Activated naive CD4-positive, alpha-beta T cell treated with anti-CD3 and anti-CD28 coated beads, Interleukin-2, amount 50 U/mL, for 72 hours (primary cell): ENCODE measurements at places on chromosomes 4 and X.

GRCh38 chrX:10054396-10054795 lies 87.2 kb downstream of the CLDN34 start:
- no peak for DNase-seq

- DNase-seq = no peak
Measured at GRCh38 chr4:99028187-99028586, 32.7 kb downstream of the METAP1 start.

- no peak for DNase-seq
Measured at GRCh38 chr4:56874923-56875322, 32.8 kb upstream of the REST start.

DNA sequence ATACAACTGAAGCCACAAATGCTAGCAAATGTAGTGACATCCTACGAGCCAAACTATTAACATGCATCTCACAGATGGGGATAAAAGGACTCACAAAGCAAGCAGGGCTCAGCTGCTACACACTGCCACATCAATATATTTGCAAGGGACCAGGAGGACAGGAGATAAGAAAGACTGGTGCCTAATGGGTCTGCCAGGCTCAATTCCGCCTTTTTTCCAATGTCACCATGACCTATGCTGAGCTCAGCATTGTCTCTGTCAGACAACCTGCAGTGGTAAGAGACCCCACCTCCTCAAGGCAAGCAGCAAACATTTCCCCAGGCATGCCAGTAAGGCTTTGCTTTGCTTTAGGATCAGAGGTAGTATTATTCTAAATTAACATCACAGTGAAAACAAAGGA lies 435 bp downstream of the DCX start:
- DNase-seq = no peak

DNA sequence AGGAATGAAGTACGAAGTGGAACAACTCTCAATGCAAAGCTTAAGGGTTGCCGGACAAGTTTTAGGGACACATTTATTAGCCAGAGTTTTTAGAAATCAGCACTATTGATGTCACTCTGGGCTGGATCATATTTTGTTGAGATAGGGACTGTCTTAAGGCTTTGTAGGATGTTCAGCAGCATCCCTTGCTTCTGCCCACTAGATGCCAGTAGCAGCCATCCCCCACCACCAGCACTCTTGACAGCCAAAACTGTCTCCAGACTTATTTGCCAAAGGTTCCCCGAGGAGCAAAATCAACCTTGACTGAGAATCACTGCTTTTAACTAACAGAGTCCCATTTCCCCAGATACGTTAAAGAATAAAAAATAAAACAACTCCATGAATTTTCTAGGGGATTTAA lies 1497.3 kb downstream of the STIM2 start:
- DNase-seq = no peak

DNA sequence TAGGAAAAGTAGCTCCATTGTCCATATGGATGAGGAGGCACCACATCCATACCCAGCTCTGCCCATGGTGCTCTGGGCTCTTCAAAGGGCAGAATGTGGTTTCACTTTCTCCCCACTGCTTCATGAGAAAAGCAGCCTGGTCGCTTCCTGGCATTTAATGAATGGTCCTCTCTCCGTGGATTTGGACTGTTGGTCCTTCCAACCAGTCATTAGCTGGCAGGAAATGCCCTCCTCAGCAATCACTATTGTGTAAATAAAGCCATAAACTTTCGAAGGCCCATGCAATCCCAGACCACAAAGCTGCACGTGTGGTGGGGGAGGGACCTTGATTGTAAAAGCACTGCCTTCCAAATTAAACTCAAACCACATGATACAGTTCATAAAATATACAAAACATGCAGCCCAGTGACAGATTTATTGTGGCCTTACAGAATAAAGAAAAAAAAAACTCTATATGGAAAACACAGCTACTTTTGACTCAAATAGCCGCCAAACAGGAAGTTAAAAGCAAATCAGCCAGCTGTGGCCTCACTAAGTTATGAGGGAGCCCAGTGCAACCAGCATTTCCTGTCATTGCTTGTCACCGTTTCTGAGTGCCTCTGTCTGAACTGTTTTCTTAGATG lies 8.1 kb downstream of the MBNL3 start:
- peak; percentile 3 for DNase-seq

DNA sequence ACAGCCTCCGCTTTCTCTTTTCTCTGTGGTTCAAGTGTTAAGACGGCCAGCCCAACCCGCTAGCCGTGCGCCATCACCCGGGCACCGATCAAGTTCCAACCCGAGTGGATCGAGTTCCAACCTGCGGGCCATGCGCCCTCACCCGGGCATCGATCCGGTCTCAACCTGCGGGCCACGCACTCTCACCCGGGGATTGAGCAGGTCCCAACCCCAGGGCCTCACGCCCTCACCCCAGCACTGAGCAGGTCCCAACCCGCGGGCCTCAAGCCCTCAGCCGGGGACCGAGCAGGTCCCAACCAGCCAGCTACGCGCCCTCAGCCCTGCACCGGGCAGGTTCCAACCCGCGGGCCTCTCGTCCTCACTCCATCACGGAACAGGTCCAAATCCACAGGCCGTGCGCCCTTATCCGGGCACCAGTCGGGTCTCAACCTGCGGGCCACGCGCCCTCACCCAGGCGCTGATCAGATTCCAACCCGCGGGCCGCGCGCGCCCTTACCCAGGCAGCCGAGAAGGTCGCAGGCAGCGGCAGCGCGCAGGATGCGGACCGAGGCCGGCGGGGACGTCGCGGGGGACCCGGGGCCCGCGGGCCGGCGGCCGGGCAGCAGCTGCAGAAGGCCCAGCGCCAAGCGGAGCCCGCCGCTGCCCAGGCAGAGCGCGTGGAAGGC lies 443 bp downstream of the GPR143 start:
- DNase-seq = no peak

DNA sequence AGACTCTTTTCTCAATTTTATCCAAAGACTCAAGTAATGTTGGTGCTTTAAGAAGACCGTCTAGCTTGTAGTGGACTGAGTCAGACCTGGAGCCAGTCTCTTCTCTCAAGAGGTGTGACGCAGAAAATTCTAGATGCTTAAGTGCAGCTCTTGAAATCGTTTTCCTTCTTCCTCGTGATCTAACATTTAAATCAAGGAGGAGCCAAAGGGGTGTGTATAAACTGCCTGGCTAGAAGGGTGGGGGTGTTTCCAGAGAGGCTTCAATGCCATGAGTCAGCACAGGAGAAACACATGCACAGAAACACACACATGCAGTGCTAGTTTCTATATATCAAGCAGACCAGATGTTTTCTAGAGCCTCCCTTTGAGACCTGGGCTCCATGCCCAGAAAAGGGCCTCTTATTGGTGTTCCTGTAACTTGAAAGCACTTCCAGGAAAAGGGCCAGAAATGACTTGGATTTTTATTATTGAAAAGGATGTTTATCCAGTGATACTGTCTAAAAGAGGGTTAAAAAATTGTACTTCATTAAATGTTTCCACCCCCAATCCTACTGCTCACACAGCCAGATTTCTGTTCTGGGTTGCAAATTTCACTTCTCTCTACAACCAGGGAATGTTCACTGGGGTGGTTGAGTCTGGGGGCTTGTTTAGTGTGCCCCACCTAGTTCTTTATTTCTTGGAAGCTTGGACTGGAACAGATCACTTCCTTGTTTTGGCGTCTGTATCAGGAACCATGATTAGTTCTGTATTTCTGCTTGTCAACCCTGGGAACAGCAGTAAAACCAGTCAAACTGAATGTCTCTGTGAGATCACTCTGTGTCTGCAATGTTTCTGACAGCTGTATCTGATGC lies at the start of gene CLIC2:
Gene CLIC2 (minus strand): TSS at position 129 of the 851 bp plus-strand sequence. CDS start 187 bp downstream, outside the sequence.
- DNase-seq = no peak

DNA sequence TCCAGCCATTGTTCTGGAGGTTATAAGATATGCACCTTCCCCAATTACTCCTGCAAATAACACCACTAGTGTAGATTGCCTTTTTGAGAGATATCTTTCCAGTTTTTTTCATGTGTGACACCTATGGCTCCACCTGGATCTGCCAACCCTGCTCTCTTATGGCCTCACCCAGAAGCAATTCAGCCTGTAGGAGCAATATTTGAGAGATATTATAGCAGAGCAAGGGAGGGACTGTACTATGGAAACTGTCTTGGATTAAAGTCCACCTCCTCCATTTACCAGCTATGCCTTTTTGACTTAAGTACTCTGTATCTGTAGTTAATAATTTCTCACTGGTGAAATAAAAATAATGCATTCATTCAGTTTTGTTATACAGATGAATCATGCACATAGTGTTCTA lies 803.5 kb downstream of the NLGN4X start:
- no peak for DNase-seq

DNA sequence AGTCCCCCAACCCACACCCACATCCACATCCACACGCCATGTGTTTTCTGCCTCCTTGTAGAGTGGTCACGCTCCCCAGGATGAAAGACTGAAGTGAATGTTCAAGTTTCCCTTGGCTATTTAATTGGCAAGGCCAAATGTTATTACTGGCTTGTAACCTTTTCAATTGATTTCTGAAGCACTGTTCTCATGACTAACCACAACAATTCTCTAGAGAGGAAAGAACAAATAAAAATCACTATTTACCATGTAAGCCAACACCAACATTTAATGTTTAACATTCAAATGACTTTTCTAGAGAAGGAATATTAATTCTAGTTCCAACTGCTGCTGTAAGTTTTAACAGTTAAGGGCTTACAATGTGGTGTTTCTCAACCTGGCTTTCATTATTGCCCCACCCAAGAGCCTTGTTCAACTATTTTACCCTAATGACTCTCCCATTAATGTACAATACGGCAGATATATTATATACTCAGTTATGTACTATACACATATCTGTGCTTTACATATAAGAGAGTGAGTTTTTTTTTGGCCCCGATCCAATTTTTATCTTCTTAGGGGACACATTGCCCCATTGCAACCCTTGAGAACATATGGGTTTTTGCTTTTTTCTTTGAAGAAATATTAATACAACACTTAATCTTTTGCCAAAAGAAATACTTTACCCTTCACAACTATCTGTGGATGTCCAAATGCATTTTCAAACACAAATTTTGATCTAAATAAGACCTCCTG lies 46.5 kb downstream of the RELL1 start:
- DNase-seq = no peak

GRCh38 chr4:142846729-142847596 lies 862 bp upstream of the INPP4B start:
- peak; percentile 71 for DNase-seq

DNA sequence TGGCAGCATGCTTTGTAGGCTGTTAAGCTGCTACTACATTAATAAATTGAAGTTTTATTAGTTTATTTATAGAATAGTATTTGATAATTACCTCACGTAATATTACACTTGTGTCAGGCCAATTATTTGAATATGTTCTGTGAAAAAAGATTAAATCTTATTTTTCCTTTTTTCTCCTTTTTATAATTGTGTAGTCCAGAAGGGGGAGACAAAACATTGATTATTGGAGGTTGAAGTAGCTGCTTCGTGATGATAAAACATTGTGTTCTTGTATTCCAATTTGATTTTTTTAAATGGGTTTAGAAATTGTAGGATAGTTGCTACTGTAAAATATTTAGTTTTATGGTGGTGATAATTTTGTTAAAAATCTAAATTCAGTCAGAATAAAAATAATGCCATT lies 85.7 kb downstream of the DIAPH2 start:
- no peak for DNase-seq

- no peak for DNase-seq
Measured at GRCh38 chr4:75564023-75564422, 8.2 kb downstream of the ODAPH start.

DNA sequence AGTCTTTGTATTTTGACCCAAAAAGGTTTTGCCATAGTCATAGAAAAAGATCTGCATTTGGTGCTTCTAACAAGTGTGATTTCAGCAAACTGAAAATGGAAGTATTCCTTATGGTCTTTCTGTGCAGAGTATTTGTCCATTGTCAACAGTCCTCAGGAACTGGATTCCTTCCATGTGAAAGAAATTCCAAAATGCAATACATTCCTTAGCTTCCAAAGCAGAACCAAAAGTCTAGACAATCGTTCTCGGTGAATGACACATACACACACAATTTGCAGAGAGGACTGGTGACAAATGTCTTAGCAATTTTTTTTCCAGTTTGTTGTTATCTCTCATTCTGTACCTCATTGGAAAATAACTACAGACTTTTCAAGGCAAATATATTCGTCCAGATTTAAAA lies 562.2 kb upstream of the SLIT2 start:
- no peak for DNase-seq

- no peak for DNase-seq
Measured at GRCh38 chr4:124135409-124135813, 577.1 kb downstream of the ANKRD50 start.

DNA sequence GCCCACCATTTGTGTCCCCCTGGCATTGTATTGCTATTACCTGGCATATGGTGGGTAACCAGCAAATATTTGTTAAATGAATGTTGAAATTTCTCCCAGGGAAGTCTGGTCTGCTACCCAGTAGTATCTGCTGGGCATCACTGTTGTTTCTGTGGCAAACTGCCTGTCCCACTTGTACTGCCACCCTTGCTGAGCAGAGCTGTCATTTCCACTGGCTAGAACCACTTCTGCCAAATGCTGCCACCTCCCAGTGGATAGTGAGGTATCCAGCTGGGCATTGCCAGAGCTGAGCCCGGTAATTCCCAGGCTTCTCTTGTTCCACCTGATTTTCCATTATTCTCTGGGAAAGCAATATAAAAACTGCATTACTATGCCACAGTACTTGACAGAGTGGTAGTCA lies 186.7 kb upstream of the NOCT start:
- DNase-seq = no peak

DNA sequence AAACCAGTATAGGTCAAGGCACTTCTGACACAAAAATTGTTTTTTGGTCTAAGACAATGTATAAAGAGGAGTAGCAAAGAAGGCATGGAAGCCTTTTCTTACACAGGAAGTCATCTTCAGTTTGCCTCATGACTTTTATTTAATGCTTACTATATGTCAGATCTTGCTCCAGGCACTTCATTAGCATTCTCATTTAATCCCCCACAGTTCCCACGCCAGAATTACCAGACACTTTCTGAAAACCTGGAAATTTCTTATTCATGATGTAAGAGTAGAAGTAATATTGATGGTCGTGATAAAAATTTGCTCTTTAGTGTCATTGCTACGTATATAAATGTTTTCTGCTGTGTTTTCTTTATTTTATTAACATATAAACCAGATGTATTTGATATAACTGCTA lies 39.2 kb downstream of the ARHGEF38 start:
- DNase-seq = no peak

DNA sequence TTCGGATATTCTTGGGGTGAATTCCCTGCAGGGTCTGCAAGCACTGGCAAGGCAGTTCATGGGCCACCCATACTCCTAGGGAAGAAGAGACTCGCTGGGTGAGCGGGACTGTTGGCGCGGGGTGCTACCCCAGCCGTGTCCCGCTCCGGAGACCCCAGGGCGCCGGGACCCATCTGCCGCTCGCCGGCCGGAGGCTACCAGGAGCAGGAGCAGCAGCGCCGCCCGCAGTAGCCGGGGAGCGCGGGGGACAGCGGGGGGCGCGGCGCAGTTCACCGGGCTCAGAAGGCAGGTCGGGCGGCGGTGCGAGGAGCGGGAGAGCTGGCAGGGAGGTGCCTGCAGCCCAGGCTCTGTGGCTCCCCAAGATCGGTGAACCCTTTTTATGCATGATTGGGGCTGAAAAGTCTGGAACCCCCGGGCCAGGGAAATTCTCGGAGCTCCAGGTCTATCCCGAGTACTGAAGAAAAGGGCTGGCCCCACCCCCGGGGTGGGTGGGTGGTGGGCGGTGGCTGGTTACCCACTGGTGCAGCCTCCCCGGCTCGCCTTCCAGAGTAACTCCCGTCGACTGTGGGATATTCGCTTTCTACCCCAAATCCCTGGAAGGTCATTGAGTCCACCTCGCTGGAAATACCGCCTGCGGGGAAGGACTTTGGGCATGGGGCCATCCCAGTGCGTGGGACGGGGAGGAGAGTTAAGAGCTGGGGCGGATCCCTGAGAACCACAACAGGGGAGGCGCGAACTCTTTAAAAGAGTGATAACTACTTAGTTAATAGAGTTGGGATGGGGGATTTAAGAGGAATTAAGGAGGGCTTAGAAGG lies 37.6 kb downstream of the PF4 start:
- no peak for DNase-seq

- DNase-seq = no peak
Measured at GRCh38 chr4:147244786-147245185, 236.1 kb upstream of the EDNRA start.
